Activated effector memory CD4-positive, alpha-beta T cell treated with anti-CD3 and anti-CD28 coated beads, Interleukin-2, amount 50 U/mL, for 16 hours (primary cell): ENCODE measurements at places on chromosomes 4 and X.

DNA sequence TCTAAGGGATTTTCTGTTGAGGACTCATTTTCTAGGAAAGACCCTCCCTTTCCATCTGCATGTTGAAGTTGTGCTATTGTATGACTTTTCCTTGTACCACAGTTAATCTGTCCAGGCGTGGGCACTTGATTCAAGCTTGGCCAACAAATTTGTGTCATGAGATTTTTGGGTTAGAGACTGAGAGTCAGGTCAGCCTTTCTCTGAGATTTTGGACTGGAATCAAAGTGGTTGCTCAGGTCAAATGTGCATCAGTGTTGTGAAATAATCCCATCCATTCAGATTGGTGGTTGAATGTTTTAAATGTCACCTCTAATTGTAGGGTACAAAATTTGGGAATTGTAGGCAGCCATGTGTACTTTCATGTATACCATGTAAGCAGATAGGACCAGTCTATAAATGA is 545.2 kb upstream of the IGFBP7 start:
- no peak for DNase-seq

GRCh38 chr4:150140774-150141400 is 62.6 kb downstream of the DCLK2 start:
- DNase-seq, result no peak

GRCh38 chr4:173498023-173498422 is 32.0 kb downstream of the HAND2 start:
- DNase-seq, result no peak

DNA sequence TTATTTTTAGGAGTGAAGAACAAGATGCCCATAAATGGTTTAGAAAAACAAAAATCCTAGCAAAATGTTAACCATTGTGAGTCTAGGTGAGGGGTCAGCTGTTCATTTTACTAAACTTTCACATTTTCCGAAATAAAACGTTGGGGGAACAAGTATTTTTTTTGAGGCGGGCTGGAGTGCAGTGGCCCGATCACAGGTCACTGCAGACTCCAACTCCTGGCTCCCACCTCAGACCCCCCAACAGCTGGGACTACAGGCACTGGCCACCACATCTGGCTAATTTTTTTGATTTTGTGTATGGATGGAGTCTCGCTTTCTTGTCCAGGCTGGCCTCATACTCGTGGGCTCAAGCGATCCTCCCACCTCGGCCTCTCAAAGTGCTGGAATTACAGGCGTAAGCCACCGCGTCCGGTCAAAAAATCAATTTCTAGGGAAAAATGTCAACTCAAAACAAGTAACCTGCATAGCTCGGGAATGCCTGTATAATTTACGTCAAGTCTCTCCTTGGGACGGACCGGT is 742 bp upstream of the TAF1 start:
- DNase-seq, result no peak

DNA sequence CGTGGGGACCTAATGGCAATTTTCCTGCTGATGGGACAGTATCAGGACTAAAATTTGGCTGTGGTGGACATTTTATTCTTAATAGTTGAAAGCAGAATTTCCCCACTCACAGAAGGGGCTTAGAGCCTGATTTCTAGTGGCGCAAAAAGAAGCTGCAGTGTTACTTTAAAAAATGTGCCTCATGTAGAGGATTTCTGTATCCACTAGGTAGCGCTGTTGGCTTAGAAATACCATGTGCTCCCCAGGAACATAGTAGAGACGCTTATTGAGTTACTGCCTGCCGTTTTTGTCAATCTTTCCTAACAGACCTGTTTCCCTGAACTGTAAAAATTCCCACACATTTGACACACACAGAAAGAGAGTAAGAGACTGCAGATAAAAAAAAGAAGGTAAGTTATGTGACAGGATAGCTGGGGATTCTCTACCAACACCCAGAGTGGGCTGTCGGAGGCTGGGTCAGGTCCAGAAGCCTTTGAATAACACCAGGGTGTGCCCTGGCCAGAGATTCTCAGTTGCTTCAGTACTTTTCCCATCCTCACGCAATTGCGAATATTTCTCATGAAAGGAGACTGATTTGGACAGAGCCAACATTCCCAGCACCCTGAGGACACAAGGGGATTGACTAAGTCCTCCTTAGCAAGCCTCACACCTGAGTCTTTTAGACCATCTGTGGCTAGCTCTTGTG is 88.4 kb downstream of the ZXDA start:
- DNase-seq, result no peak

GRCh38 chr4:136036744-136037143 is 1495.5 kb downstream of the PCDH18 start:
- DNase-seq, result no peak

GRCh38 chr4:149784018-149784417 is 31.6 kb downstream of the IQCM start:
- no peak for DNase-seq

- no peak for DNase-seq
These were observed 19.0 kb downstream of the ATP8A1 start for GRCh38 chr4:42637867-42638266.

DNA sequence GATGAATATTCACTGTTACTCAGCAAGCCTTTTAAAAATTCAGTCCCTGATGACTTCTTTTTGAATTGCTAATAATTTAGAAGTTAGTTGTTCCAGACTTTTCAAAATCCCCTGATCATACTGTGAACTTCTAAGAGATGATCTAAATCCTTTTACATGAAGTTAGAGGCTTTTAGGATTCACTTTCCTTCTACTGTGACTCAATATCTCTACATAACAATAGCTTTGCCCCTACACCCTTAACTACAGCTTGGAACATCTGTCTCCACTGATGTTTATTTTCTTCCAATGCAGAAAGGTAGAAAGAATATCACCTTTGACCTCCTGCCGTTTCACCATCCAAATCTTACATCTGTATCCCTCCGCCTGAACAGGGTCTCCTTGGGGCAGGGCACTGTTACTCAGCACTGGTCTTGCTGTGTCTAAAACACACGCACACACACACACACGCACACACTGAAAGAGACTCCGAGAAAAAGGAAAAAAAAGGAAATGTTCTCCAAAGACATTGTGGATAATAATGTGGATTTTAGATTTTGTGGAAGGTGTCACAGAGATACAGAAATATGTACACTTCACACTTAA is 111.6 kb upstream of the GPRIN3 start:
- no peak for DNase-seq

GRCh38 chrX:152641256-152641875 is 3.7 kb downstream of the GABRQ start:
- DNase-seq, result no peak

GRCh38 chr4:47251348-47252135 is 212.0 kb downstream of the COMMD8 start:
- no peak for DNase-seq

GRCh38 chr4:110629214-110629754 is 6.4 kb upstream of the PITX2 start:
- DNase-seq, result no peak

DNA sequence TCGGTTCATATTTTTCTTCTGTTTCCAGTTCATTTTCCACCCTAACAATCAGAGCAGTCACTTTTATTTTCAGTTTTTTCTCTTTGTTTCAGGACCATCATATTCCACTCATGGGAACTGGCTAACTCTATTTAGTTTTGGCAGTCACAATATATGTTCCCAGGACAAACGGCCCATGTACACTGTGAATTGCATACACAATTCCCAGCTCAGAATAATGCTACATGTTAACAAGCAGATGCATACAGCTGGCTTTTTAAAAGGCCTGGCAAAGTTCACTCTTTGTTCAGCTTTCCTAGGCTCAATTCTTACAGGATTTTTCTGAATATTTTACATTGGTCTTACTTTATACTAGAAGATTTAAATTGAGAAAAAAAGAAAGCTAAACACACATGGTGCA is 224.9 kb downstream of the ANKRD50 start:
- no peak for DNase-seq

GRCh38 chr4:128550060-128550459 is 259.4 kb upstream of the JADE1 start:
- no peak for DNase-seq

DNA sequence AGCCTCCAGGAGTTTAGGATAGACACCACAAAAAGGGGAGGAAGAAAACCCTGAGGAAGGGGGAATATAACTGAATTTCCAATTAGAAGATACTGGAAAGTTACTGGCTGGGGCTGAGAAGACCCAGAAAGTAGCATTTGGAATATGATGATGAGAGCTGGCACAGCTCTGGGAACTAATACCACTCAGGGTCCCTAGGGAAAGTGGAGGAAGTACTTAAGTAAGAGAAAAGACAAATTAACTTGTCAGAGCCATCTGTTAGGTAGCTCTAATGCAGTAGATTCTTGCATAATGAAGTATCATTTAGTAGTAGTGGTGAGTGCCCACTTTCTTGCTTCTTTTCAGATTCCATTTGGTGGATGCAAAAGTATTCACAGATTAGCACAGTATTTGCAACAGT is 90.8 kb upstream of the TSPAN5 start:
- no peak for DNase-seq

GRCh38 chrX:64230123-64230970 is at the start of gene ASB12:
Gene ASB12 (minus strand): TSS chrX:64230607. CDS start chrX:64225650, 4,957 bp downstream.
- no peak for DNase-seq

DNA sequence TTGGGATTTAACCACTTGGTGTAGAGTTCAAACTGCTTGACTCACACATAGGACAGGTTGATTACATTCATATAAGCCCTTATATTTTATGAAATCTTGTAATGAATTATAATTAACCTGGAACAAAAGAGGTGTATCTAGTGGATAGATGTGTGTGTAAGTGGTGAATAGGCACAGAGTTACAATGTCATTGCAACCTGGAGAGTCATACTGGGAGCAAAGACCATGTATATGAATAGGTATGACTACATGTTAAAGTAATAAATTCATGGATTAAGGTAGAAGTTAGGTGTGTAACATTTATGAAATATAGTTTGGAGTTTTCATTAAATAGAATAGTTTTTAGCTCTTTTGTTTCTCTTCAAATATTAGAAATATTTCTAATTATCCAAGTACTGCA is 26.1 kb downstream of the RAP1GDS1 start:
- no peak for DNase-seq

- DNase-seq, result no peak
These were observed 117.2 kb downstream of the TMEM144 start for GRCh38 chr4:158327525-158327924.

- no peak for DNase-seq
These were observed 504.6 kb downstream of the IQCM start for GRCh38 chr4:149311076-149311475.

- DNase-seq, result no peak
These were observed 410.1 kb downstream of the HNRNPD start for GRCh38 chr4:81963763-81964020.

DNA sequence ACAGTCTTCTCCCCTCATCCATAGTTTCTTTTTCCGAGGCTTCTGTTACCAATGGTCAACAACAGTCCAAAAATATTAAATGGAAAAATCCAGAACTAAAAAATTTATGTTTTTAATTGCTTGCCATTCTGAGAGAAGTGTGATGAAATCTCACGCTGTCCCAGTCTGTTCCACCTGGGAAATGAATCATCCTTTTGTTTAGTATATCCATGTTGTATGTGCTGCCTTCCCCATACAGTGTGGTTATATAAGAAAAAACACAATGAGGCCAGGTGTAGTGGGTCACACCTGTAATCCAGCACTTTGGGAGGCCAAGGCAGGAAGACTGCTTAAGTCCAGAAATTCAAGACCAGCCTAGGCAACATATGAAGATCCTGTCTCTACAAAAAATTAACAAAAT is 161.6 kb downstream of the CHIC2 start:
- DNase-seq, result no peak

DNA sequence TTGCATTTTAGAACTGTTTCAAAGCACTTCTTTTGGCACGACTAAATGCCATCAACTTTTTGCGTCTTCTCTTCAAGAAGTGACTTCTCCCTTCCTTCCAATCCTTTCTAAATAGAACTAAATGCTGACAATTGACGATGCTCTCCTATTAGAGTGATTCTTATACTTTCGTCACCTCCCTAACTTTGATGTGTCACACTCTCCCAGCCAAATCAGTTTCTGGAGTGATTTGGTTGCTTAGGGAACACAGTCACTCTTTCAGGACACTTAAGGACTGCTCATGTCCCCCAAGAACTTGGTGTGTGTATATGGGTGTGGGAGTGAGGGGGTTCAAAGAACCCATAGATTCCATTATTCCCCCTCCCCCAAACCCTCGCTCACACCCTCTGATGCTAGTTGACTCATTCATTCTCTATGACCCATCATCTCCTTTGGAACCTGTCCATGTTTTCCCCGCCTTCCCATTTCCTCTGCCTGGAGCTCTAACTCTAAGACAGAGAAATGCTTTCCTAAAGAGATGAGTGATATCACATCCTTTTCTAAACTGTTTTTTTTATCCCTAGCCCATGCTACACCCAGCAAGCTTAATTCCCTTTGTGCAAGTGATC is 26.8 kb upstream of the AREG start:
- no peak for DNase-seq

DNA sequence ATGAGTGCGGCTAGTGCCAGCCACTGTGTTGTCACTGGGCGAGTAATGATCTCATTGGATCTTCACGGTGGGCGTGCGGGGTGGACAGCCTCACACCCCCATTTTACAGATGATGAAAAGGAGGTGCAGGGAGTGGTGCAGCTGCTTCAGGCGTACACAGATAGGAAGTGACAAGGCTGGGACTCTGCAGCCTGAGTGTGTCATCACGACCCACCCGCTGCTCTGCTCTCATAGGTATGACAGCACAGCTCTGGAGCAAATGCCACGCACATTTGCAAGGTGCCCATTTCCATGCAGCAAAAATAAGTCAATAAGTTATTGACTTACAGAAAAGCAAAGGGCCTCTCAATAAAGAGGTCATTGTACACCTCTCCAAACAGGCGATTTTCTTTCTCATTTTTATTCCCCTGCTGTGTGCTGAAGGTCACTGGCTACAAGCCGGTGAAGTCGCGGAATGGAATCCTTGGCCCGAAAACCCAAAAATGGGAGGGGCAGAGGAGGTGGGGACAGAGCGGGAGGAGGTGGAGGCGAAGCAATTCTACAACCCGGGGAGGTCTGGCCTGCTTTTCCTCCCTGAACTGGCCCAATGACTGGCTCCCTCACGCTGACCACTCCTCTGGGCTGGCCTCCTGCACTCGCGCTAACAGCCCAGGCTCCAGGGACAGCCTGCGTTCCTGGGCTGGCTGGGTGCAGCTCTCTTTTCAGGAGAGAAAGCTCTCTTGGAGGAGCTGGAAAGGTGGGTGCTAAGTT is at the start of gene SOD3:
Gene SOD3 (plus strand): TSS at position 658 of the 750 bp plus-strand sequence. CDS start 3,949 bp downstream, outside the sequence.
- no peak for DNase-seq

- no peak for DNase-seq
These were observed 886.5 kb upstream of the EPHA5 start for GRCh38 chr4:66556651-66557278.

DNA sequence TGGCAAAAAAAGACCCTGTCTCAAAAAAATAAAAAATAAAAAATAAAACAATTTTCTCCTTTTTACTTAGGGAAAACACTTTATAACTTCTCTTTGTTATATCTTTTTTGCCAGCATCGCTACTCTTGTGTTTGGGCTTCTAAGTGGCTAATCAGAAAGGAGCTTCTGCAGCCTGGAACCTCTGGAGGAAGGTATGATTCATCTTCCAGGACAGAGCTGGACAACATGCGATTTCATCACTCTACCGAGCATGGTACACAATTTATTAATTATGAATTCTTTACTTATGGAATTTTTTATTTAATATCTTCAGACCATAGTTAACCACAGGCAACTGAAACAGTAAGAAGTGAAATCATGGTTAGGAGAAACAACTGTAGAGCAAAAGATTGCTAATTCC is 1254.3 kb upstream of the AGA start:
- DNase-seq, result no peak
